T-helper 2 cell (primary cell): ENCODE measurements at places on chromosomes 6 and 20.

DNA sequence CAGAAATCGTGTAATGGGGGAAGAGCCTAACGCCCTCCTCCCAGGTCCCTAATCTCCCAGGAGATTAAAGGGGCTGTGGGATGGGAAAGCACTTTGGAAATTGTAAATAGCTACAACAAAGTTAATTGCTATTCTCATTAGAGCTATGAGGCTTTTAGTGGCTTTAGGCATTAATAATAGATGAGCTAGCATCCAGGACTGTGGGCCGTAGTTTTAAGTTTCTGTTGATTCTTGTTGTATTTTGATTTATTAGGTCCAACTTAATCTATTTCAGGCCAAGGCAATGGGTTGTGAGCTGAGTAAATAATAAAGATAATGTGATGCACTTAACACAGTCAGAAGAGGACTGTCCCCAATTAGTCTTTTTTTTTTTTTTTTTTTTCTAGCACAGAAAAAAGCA lies 67.7 kb downstream of the ANKRD6 start:
- no peak for DNase-seq

- no peak for DNase-seq
These were observed 151.6 kb upstream of the GMDS start for GRCh38 chr6:2396846-2397630.

GRCh38 chr6:90303039-90303438 lies 6.4 kb upstream of the BACH2 start:
- no peak for DNase-seq

GRCh38 chr6:112017760-112018537 lies 36.0 kb upstream of the CCN6 start:
- DNase-seq: no peak

GRCh38 chr20:41245086-41245707 lies 72.3 kb downstream of the ZHX3 start:
- no peak for DNase-seq

DNA sequence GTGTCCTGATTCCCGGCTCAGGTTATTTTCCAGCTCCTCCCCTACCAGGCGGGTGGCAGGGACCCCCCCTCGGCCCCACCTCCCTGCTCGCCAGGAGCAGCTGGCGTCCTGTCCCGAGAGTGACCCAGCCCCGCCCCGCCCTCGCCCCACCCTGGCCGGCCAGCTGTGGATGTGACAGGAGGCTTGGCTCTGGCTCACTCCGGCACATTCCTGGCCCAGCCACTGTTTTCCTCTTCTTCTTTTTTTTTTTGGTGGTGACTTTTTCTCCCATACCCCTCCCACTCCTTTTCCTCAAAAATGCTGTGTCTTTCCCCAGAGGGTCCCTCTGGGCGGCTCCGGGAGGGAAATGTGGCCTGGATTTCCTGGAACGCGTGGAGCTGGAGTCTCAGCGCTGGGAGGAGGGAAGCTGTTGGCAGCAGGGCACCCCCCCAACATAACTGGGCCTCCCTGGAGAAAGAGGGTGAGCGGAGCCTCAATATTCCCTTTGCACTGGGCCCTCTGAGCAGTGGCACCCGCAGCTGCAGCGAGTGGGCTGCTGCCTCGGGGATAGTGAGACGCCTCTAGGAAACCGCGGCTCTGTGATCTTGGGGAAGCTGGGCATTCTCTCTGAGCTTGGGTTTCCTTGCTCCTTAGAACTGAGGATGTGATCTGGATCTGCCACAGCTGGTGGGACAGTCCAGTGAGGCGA lies 28.3 kb upstream of the CSNK2A1 start:
- no peak for DNase-seq

DNA sequence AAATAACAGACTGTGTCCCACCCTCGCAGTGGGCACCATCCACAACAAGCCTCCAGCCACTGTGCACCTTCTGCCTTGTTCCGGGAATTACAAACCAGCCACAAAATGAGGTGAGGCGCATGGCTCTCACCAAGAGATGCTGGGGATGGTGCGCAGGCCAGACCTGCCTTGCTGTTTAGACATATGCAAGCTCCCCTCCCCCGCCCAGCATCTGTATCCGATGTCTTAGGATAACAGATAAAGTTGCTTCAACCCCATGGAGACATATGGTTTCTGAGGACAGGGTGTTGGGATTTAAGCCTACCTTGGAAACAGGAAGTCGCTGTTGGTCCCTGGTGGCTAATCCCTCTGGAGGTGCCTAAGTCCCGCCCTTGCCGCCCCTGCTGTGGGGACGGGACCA lies 50.4 kb upstream of the MPC1 start:
- DNase-seq: no peak

GRCh38 chr6:149060985-149061760 lies 256.3 kb upstream of the TAB2 start:
- DNase-seq: no peak

DNA sequence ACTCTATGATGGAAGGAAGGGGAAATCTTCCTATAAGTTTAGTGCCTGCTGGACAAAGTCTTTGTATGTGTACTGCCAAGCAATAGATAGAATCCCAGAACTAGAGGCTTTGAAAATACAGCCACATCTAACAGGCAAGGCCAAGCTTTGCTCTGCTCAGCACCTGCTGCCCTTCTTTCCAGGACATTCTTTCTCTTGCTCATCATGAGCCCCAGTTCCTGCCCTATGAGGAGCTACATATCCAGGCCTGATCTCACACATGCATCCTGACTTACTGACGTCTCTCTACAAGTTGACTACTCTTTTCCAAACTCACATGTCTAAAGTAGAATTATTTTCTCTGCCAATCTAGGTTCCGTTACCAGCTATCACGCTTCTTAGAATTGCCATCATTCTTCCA lies 64.5 kb upstream of the ENPP5 start:
- no peak for DNase-seq

GRCh38 chr6:167244064-167244960 lies 46.8 kb upstream of the UNC93A start:
- DNase-seq: no peak

GRCh38 chr6:107419733-107420132 lies 39.6 kb downstream of the PDSS2 start:
- no peak for DNase-seq

DNA sequence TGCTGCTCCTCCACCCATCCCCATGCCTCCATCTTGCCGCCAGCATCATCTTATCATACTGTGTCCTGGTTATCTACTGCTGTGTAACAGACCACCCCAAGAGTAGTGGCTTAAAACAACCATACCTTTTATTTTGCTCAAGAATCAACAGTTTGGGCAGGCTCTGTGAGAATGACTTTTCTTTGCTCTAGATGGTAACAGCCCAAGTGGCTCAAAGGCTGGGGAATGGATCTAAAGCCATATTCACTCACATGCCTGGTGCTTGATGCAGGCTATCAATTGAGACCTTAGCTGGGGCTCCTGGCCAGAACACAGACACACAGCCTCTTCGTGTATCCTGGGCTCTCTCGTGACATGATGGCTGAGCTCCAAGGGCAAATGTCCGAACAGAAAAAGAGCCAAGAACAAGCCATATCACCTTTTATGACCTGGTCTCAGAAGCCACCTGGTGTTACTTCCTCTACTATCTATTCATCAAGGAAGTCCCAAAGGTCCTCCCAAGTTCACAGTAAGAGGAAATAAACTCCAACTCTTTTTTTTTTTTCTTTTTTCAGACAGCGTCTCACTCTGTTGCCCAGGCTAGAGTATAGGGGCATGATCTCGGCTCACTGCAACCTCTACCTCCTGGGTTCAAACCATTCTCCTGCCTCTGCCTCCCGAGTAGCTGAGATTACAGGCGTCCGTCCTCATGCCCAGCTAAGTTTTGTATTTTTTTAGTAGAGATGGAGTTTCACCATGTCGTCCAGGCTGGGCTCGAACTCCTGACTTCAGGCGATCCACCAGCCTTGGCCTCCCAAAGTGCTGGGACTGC lies 159.3 kb upstream of the JARID2 start:
- DNase-seq: no peak

DNA sequence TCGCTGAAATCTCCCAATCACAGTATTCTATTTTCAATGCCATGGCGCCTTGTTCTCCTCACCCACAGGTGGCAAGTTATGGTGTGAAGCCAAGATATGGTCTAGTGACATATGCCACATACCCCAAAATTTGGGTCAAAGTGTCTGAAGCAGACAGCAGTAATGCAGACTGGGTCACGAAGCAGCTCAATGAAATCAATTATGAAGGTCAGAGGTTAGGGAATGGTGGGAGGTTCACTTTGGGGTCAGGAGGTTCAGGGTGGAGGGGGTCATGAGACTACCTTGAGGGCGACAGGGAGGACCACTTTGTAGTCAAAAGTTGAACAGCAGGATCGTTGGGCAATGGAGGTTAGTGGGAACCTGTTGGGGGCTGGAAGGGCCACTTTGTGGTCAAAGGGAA lies 2.4 kb downstream of the CFB start:
- no peak for DNase-seq

GRCh38 chr20:44036441-44036840 lies 121.8 kb downstream of the TOX2 start:
- no peak for DNase-seq

DNA sequence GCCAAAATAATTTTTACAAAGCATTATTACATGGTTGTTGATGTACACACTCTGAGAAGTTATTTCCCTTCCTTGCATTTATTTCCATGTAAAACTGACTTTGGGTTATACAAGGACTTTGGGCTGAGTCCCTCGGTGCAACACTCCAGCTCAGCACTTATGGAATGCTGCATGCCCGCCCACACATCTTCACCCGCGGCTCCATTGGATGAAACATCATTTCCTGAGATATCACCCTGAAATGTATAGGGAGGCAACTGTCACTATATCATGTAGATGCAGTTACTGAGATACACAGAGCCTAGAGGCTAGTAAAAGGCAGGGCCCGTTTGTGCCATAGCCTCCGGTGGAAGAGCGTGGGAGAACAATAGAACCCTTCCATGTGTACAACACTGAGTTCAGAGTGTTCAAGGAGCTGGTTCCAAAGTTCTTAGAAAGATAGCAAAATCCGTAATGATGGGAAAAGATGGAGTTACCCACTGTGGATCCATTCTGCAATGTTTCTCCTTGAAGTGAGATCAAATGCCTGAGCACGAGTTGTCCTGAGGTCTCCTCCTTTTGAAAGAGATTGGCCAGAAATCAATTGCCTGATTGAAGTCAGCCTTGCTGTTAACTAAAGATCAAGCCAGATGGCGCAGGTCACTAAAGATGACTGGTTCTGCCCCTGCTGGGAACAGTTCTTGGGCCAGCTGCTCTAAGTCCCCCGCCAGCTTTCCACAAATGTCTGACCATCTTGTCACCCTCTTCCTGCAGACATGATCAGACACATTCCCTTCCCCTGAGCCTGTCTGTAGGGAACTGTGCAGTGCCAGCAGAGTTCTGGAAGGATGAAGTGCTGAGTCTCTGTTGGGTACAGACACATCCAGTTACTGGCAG lies 100.9 kb upstream of the IYD start:
- DNase-seq: no peak

DNA sequence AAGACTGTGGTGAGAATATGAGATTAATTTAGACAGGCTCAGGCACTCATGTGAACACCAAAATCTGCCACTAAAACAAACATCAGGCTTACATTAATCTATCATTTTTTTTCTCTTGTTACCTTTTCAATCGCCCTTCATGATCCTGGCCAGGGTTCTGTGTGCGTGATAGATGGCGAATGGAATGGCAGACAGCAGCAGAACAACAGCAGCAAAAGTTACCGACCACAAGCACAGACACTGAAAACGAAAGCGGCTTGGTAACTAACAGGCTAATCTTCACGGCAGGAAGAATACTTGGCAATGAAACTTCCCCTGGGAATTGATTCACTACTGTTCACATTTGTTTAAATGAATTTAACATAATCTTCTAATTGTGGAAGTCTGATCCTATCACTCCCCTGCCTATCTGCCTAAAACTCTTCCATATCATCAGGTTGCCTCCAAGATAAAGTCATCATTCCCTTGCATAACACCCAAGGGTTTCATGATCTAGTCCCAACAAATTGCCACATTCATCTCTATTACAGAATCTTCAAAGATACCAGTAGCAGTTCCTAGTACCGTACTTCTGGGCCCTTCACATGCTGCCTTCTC lies 28.7 kb downstream of the PTPRK start:
- DNase-seq: no peak

GRCh38 chr20:48385114-48385513 lies 442.7 kb downstream of the PREX1 start:
- DNase-seq: no peak

DNA sequence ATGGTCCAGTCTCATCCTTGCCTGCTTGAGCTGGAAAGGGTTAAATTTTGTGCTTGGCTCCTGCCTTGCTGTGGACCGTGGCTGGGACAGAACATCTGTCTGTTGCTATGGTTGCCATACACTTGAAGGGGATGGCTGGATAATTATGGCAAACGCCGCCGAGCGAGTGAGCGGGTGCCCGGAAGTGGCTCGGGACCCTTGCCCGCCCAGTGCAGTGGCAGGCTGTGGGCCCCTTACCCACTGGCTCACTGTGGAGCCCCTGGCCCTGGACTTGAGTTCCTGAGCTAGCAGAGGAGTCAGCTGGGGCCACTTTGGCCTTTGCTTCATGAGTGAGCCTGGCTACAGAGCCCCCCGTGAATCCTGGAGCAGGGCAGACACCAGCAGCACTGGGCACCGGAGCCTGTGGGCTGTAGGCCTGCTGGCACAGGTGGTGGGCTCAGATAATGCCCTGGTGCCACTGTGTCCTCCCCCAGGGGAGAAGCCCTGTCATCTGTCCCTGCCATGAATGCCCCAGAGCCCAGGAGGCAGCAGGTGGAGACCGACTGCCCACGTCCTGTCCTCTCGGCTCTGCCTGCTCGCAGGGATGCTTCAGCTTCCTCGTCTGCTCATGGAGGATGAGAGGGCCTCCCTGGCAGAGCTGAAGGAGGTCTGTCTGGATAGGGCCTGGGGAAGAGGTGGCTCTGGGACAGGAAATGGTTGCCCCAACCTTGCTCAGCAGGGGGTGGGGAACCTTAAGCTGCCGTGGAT lies 25.5 kb upstream of the NOL4L start:
- no peak for DNase-seq

GRCh38 chr6:42367353-42368011 lies 84.2 kb downstream of the TRERF1 start:
- no peak for DNase-seq

GRCh38 chr6:28995093-28995650 lies 9.9 kb downstream of the ZNF311 start:
- no peak for DNase-seq

- DNase-seq: no peak
These were observed 8.7 kb downstream of the NDRG3 start for GRCh38 chr20:36737183-36737499.

GRCh38 chr20:58137651-58138265 lies 90.7 kb downstream of the ANKRD60 start:
- DNase-seq: no peak

DNA sequence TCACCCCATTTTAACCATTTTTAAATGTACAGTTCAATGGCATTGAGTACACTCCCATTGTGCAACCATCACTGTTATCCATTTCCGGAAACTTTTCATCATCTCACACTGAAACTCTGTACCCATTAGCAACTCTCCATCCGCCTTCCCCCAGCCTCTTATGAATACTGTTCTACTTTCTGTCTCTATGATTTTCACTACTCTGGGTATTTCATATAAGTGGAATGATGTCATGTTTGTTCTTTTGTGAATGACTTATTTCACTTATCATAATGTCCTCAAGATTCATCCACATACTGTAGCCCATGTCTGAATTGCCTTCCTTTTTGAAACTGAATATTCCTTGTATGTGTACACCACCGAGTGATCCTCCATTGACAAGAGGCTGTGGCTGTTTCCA lies 92.9 kb upstream of the TOX2 start:
- DNase-seq: no peak

GRCh38 chr6:102679865-102680264 lies 1286.4 kb downstream of the GRIK2 start:
- no peak for DNase-seq
